ENCODE measurements at places on chromosomes 12 and 14. TPM values are rescaled to one million over a fixed set of nuclear protein-coding genes. Genes with fewer than 3 reads are reported as not detected.

Gene ENDOU
- total RNA-seq, result not detected

Gene CLIP1
- 26.6 TPM for total RNA-seq

Gene RFC5
- total RNA-seq, result 34.4 TPM

Gene A2ML1
- total RNA-seq, result 10.3 TPM

Gene CPNE6
- total RNA-seq, result not detected

GRCh38 chr12:54356228-54356627 is 8.1 kb downstream of the GPR84 start:
- DNase-seq, result peak; percentile 30
- no peaks in the 10 kb centered on the region for H3K36me3 ChIP-seq
- peaks cover 34% of the 10 kb centered on the region for H3K4me1 ChIP-seq
- H3K4me3 ChIP-seq, result no peak overlapping the region
- H3K27ac ChIP-seq, result peak overlapping the region; percentile 46

DNA sequence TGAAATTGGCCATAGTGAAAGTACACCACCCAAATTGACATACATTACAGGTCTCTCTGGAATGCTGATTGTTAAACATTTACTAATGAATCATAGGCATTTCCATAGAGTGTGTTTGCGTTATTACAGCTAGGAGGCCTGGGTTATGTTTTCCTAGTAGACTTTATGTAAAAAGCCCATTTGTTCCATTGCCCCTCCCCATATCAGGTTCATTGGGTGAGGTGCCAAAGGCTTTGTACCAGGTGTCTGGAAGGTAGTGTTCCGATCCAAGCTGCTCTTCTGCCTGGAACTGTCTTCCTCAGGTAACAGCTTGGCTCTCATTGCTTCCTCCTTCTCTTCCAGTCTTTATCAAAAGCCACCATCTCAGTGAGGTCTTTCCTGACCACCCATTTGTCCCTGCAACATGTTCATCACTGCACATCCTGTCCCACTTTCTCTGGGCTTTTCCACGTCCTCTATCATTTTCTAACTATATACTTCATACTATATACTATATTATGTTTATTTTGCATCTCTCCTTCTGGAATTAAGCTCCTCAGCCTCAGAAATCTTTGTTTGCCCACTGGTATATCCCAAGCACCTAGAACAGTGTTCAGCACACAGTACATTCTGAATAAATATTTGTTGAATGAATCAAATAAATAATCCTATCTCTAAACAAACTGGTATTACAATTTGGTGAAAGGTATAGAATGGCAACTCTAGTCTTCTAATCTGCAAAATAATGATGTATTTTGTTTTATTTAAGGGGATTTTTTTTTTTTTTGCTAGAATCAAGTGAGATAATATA is 252.3 kb downstream of the KTN1 start:
- H3K27me3 ChIP-seq, result no peaks in the 10 kb centered on the region
- H3K36me3 ChIP-seq, result no peaks in the 10 kb centered on the region
- no peak overlapping the region for H3K4me3 ChIP-seq
- DNase-seq, result no peak

- no peaks in the 10 kb centered on the region for H3K4me1 ChIP-seq
- no peak for DNase-seq
- H3K27ac ChIP-seq, result no peak overlapping the region
- H3K4me3 ChIP-seq, result no peak overlapping the region
These were observed 13.6 kb upstream of the MYBPC1 start for GRCh38 chr12:101581190-101581589.

DNA sequence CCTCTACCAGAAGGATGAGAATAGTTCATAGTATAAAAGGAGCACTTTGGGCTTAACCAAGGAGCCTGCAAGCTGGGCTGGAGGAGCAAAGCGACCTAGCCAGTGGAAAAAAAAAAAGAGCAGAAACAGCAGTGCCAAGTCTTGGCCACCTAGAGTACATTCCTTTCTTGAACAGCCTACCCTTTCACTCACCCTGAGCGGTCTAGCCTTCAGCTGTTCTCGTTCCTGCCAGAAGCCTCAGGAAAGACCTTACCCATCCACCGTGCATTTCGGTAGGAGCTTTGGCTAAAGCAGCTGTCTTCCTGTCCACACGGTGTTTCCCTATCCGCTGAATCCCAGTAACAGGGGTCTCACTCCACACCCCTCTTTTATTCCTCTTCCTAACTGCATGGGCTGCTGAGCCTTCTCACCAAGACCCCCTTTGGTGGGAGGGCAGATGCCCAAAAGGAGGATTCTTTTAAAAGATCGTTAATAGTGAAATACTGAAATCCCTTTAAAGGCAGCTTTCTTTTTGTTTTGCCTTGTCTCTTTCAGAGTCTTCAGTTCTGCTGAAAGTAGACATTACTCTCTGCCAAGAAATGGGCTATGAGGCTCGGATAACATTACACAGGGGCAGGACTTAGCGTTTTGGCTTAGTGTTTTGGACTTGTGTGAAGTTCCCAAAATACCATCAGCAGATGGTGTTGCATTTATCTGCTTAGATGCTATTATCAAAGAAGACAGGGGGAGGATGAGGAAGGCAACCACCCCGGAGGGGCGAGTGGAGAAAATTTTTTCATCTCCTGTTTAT is 88.5 kb upstream of the METAP2 start:
- no peaks in the 10 kb centered on the region for H3K27me3 ChIP-seq
- no peak overlapping the region for H3K27ac ChIP-seq
- no peak overlapping the region for H3K4me3 ChIP-seq
- H3K36me3 ChIP-seq, result no peaks in the 10 kb centered on the region

GRCh38 chr12:5171701-5172100 is 128.0 kb downstream of the KCNA5 start:
- no peak overlapping the region for H3K4me3 ChIP-seq
- H3K4me1 ChIP-seq, result no peaks in the 10 kb centered on the region
- H3K36me3 ChIP-seq, result no peaks in the 10 kb centered on the region
- H3K27me3 ChIP-seq, result no peaks in the 10 kb centered on the region
- DNase-seq, result peak; percentile 23

- H3K4me1 ChIP-seq, result peaks cover 6% of the 10 kb centered on the region
- peak overlapping the region; percentile 45 for H3K4me3 ChIP-seq
- no peaks in the 10 kb centered on the region for H3K36me3 ChIP-seq
- H3K27ac ChIP-seq, result peak overlapping the region; percentile 10
These were observed 303.1 kb upstream of the SOX5 start for GRCh38 chr12:24252602-24253001.

DNA sequence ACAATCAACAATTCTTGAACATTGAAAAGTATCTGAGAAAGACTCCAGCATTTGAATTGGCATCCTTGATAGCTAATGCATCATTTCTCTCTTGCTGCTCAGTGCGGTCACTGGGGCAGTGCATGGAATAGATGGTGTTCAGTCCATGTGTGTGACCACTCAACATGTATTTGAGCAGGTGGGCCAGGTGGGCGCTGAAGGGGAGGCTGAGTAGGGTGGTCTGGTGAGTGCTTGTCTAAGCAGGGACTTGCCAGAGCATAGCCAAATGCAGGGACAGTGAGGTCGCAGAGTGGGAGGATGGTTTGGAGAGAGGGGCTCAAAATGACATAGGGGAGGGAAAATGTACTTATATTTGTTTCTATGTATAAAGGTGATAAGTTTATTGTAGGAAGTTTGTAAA is 409.0 kb downstream of the TMEM121 start:
- no peak overlapping the region for H3K4me3 ChIP-seq
- H3K36me3 ChIP-seq, result no peaks in the 10 kb centered on the region
- H3K4me1 ChIP-seq, result no peaks in the 10 kb centered on the region
- DNase-seq, result no peak

DNA sequence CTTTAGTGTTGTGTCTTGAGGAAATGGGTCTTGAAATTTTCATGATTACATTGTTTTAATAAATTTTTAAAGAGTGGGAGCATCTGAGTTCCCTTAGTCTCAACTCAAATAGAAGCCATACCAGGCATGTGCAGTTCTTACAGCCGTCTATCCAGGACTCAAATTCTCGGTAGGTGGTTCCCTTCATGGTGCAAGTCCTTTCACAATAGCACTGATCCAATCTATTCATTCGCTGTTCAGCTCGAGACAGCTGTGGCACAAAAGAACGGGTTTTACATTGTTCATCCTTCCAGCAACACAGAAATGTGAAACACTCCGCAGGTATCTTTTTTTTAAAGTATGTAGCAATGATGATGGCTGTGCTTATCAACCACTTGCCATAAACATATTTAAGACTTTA is 100.2 kb downstream of the NELL2 start:
- H3K27ac ChIP-seq, result no peak overlapping the region
- peaks cover 2% of the 10 kb centered on the region for H3K4me1 ChIP-seq
- no peaks in the 10 kb centered on the region for H3K27me3 ChIP-seq

- H3K27ac ChIP-seq, result no peak overlapping the region
- no peaks in the 10 kb centered on the region for H3K27me3 ChIP-seq
- peaks cover 14% of the 10 kb centered on the region for H3K36me3 ChIP-seq
- H3K4me1 ChIP-seq, result peaks cover 5% of the 10 kb centered on the region
- DNase-seq, result no peak
These were observed 65.2 kb downstream of the PAPOLA start for GRCh38 chr14:96567289-96567899.

GRCh38 chr14:93160353-93160801 is 24.3 kb downstream of the MOAP1 start:
- no peak for DNase-seq
- no peaks in the 10 kb centered on the region for H3K27me3 ChIP-seq
- H3K4me3 ChIP-seq, result no peak overlapping the region
- no peaks in the 10 kb centered on the region for H3K36me3 ChIP-seq
- H3K27ac ChIP-seq, result no peak overlapping the region
- no peaks in the 10 kb centered on the region for H3K4me1 ChIP-seq

Data from H1 (cell line).